G401 (cell line): ENCODE measurements at places on chromosomes 1 and 21. TPM values are rescaled to one million over a fixed set of nuclear protein-coding genes. Genes with fewer than 3 reads are reported as not detected.

DNA sequence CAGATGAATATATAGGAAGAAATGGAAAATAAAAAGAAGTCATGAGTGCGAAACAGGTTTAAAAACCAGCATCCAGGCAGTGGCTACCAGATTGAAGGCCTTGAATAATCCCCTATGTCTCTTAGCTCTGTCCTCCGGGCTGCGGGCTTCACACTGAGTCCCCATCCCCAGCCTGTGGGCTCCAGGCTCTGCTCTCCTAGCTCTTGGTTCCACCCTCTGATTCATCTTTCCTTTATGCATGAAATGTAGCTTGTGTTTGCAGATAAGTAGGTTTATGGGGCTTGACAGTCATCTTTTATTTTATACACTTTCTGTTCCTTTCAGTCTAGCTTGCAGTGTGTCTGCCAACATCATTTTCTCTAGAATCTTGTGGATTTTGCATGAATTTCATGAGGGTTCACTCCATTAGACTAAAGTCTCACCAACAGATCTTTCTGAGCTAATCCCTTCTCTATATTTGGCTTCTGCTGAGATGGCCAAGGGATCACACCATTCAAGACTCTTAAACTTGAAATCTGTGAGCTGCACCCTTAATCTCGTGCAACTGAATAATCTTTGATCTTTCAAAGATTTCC lies 174.5 kb downstream of the PLPPR4 start:
- no peak for DNase-seq

TAF13 gene
- total RNA-seq = 6.3 and 23.9 TPM in 2 replicates

GRCh38 chr21:39055167-39055767 lies 128.0 kb downstream of the PSMG1 start:
- DNase-seq = no peak

DNA sequence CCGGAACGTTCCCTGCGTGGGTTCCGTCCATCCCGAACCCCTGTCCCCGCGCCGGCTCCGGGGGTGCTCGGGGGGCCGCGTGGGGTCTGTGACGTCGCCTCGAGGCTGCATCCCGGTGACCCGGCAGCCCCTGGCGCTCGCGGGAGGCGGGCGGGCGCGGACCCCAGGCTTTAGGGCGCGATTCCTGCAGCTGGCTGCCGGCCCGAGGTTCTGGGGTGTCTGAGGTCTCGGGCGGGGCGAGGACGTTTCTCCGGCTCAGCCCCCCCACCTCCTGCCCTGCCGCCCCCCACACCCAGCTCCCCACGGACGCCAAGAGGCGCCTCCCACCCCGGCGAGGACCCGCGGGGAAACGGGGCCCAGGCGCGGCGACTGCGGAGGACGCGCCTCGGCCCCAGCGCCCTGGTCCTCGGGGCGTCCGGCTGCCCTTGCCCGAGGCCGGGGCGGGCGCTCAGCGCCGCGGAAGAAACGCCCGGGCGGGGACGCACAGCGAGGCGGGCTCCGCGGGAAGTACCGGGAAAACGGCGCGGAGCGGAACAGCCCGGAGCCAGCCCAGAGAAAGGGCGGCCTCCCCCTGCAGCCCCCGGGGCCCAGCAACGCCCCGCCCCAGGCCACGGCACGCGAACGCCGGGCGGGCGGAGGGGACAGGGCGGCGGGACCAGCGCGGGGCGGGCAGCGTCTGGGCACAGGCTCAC lies 1.3 kb upstream of the PCBP3 start:
- no peak for DNase-seq

DNA sequence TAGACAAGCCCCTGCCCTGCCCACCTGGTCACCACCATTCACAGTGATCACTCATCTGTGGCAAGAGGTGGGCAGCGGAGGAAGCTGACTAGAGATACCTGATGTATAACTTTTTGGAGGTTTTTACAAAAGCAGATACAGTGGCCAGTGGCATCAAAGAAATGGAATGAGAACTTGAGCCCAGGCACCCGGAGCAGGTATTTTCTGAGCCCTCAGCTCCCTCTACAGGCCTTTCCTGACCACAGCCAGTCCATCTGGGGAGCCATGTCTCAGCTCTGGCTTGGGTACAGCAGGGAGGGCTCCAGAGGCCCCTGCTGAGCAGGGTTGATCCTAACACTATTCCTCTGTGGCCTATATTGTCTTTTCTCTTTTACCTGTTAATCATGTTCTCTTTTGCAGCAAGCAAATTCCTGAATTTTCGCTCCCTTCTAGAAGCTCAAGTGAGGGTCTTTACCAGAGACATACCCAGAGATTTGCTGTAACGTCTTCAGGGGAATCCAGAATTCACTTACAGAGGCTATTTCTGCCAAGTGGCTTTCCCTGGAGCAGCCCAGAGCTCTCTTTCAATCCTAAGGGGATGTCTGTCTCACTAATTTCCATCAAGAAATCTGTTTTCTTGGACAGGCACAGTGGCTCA lies 27.3 kb downstream of the GPR157 start:
- DNase-seq = peak; percentile 30
